ENCODE measurements at places on chromosomes 3 and 15.

- DNase-seq, result no peak
Observed at GRCh38 chr15:78732634-78733033, 78.6 kb downstream of the ADAMTS7 start.

- no peak for DNase-seq
Observed at GRCh38 chr3:192216067-192216466, 511.3 kb downstream of the FGF12 start.

- DNase-seq, result no peak
Observed at GRCh38 chr3:195212749-195213375, 58.1 kb downstream of the XXYLT1 start.

DNA sequence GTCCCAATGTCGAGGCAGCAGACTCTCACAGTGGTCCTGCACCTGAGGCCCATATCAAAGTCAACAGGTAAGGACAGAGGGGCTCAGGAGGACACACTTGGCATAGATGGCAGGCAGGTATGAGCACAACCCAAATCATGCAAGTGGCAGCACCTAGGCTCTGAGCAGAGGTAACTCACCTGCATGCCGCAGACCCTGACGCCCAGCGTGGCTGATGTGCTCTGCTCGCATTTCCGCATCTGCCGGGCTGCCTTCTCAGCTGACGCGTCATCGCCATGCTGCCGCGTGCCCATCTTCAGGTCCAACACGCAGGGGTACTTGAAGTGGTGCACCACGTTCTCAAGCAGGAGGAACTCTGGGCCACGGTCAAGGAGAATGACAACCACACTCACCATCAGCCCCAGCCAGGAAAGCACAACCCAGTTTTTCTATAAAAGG, 4.2 kb upstream of the GMPPB start:
- no peak for DNase-seq

- no peak for DNase-seq
Observed at GRCh38 chr3:119469418-119470189, 841 bp downstream of the POGLUT1 start.

DNA sequence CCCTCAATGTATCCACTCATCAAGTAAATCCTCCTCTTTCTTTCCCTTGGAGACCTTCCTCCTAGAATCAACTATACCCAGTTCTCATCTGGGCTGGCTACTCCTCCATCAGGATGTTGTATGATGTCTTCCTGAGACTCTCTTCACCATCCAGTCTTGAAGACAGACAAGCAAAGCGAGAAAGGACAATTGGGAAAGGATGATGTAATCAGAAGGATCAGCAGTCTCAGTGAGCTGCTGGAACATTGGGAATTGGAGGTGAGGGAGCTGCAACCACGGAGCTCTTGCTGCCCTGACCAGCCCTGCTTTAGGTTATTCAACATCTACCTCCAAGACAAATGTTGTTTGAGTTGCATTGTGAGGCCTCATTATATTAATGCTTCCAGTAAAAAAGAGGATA, 48.0 kb upstream of the UBP1 start:
- DNase-seq, result no peak

- no peak for DNase-seq
Observed at GRCh38 chr3:28850186-28850585, 430.7 kb upstream of the RBMS3 start.

GRCh38 chr15:87712211-87712610, 544.3 kb downstream of the NTRK3 start:
- no peak for DNase-seq

DNA sequence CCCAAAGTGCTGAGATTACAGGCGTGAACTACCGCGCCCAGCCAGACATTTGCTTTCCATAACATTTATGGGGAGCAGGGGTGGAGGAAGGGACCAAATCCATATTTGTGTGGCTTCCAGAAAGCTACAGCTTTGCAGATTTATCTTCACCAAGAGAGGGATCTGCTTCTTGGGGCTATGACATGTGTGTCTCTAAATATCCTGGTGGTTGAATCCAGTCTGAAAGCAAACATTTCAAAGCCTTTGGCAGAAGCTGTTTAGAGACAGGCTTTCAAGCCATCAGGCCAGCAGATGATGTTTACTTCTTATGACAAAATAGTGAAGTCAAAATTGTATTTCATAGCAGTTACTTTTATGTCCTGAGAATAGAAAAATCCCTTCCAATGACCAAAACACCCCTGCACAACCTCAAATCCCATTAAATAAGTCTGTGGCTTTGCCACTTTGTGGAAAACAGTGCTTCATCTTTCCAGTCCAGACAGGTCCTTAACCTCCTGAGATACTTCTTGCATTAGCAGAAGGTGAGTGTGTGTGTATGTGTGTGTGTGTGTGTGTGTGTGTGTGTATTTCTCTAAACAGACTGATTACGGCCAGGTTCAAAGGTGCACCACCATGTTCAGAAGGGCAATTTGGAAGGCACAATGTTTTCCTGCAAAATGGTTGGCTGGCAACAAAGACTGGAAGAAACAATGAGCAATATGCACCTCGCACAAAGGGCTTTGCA, 191.4 kb upstream of the LRIG1 start:
- DNase-seq, result no peak

DNA sequence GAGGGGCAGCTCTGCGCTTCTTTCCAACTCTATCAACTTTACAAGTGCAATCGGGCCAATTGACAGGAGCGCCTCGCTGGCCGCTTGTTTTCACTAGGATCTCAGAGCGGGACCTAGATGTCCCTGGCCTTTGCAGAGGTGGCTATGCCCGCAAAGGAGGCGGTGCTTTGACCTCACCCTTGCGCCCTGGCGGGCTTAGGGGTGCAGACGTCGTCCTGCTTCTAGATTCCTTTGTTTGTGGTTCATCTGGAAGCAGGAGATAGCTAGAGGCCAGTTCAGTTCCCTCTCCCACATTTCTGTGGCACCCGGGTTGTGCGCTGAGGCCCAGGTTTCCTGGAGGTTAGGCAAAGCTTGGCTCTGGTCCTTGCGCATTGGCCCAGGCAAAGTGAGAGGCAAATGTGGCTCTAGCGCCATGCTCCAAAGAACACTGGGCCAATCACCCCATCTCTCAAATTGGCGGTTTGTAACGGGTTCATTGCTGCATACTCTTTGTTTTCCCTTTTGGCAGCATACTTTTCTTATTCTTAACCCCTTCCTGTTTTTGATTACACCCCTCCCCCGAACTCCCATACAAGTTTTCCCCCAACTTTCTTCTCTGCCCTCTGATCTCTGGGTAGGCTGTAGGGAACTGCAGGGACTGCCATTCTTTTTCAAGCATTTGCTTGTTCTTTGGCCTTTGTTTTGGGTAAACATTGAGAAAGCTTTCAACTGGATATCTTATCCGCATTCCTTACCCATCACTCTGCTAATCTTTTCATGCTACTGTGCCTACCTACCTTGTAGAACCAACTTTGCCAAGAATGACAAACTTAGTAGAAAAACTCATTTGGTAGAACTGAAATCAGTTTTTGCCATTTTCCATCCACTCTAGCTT, 1.4 kb downstream of the PPM1L start:
- DNase-seq, result no peak

DNA sequence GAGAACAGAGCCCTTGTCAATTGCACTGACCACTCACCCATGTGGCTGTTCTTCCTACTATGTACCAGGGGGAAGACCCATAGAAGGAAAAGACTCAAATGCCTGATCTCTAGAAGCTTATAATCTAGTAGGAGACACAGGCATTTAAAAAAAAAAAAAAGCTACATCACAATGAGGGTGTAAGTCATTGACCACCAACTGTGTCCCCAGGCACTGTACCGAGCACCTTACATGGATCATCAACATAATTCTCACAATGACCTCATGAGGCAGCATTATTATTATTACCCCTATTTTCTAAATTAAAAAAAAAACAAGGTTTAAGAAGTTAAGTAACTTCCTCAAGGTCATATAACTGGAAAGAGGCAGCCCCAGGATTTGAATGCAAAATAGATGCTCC, 247.4 kb downstream of the SHOX2 start:
- DNase-seq, result no peak

- DNase-seq, result no peak
Observed at GRCh38 chr3:16374047-16374934, 109.3 kb downstream of the OXNAD1 start.

DNA sequence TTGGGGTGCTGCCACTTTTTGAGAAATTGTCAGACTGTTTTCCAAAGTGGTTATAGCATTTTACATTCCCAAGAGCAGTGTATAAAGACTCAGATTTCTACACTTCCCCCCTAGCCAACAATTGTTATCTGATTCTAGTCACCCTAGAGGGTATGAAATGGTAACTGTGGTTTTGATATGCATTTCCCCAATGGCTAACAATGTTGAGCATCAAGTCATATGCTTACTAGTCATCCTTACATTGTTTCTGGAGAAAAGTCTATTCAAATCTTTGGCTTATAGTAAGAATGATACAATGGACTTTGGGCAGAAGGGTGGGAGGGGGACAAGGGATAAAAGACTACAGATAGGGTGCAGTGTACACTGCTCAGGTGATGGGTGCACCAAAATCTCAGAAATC, 73.3 kb downstream of the CSNK1G1 start:
- no peak for DNase-seq

DNA sequence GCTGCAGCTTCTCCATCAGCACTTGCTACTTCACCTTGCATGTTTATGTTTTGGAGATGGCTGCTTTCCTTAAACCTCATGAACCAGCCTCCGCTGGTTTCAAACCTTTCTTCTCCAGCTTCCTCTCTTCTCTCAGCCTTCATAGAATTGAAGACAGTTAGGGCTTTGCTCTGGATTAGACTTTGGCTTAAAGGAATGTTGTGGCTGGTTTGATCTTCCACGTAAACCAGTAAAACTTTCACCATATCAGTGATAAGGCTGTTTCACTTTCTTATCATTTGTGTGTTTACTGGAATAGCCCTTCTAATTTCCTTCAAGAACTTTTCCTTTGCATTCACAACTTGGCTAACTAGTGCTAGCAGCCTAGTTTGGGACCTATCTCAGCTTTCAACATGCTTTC, 11.7 kb upstream of the GNAT1 start:
- no peak for DNase-seq

DNA sequence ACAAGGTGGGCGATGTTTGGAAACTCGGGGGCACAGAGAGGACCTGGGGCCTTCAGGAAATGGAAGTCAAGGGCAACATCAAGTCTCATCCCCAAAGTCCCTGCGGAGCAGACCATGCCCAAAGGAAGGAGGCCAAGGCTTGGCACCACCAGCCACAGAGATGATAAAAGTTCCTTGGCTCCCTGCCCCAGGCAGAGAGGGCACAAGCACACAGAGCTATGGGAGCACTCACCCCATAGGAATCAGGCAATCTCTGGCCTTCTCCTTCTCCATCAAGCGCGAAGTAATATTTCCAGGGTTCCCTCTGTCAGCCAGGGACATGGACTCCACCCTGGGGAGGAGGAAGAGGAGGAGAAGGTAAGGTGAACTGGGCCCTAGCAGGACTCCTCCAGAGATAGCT, 7.9 kb downstream of the ACAA1 start:
- DNase-seq, result no peak

DNA sequence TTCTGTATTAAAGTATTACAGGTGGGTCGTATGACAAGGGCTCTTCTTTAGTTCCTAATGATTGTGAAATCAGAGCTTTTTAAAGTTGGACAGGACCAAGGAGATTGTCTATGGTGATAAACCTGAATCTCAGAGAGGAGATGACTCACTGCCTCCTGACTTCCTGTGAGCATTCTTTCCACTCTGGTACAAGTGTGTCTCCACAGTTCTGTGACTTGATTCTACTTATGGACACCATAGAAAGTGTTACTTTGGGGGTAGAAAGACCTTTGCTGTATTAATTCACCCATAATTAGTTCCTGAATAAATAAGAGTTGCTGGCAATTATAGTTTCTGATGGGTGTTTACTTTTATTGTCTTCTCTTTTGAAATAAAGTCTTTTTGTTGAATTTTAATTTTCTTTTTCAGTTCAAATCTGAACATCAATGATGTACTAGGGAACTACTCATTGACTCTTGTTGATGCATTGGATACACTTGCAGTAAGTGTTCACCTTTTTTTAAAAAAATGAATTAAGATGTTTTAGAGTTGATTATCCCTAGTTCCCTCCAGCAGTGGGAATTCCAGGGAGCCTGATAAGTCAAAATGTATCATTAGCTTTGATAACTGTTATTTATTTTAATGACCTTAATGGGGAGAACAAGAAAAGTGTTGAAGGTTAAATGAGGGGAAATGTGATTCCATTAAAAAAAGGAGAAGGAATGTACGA, 7.4 kb downstream of the EDEM1 start:
- DNase-seq, result no peak

- no peak for DNase-seq
Observed at GRCh38 chr3:34261001-34261385, 462.6 kb downstream of the PDCD6IP start.

- DNase-seq, result no peak
Observed at GRCh38 chr3:9109568-9109914, 139.9 kb downstream of the SRGAP3 start.

GRCh38 chr3:139107424-139108252, 62.9 kb upstream of the PRR23C start:
- DNase-seq, result no peak

GRCh38 chr15:68597581-68597980, 18.8 kb downstream of the CORO2B start:
- no peak for DNase-seq
